ENCODE measurements at places on chromosomes 13 and 19.

DNA sequence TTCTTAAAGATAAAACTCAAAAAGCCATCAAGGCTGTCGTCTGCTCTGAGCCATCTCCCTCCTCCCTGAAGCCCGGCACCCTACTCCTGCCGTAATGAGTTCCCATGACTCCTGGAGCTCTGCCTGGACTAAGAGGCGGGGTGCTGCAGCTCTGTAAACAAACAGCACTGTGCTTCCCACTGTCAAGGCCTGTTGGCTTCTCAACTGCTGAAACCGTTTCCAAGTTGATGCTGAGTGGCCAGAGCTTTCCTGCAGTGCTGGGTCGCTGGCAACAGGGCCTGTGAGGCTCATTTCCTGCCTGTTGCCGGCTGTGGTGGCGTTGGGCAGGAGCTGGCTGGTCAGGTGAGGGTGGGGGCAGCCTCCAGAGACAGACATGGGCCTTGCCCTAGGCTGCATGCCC lies 26.7 kb upstream of the ISYNA1 start:
- H3K27ac ChIP-seq, result peak overlapping the region; percentile 73
- no peak overlapping the region for H3K4me3 ChIP-seq
- H3K27me3 ChIP-seq, result no peaks in the 10 kb centered on the region
- peak; percentile 80 for DNase-seq
- peaks cover 50% of the 10 kb centered on the region for H3K36me3 ChIP-seq
- peaks cover 71% of the 10 kb centered on the region for H3K4me1 ChIP-seq

DNA sequence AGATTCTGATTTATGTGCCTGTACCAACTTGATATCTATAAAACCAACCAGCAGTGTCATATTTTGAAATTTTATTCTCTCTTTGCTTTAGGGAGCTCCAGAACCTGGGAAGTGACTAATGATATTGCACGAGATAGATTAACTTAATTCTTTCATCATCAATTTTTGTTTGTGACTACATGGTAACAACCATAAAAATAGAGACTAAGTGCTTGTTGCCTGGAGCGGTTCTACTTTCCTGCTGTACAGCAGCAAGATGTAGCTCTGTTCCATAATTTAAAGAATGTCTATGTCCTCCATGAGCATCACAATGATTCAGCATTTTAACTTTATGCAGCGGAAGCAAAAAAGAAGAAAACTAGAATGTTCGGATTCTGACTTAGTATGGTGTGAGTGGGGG lies 275.6 kb downstream of the KLF5 start:
- DNase-seq, result no peak
- H3K4me1 ChIP-seq, result no peaks in the 10 kb centered on the region
- H3K27me3 ChIP-seq, result no peaks in the 10 kb centered on the region
- no peak overlapping the region for H3K4me3 ChIP-seq

DNA sequence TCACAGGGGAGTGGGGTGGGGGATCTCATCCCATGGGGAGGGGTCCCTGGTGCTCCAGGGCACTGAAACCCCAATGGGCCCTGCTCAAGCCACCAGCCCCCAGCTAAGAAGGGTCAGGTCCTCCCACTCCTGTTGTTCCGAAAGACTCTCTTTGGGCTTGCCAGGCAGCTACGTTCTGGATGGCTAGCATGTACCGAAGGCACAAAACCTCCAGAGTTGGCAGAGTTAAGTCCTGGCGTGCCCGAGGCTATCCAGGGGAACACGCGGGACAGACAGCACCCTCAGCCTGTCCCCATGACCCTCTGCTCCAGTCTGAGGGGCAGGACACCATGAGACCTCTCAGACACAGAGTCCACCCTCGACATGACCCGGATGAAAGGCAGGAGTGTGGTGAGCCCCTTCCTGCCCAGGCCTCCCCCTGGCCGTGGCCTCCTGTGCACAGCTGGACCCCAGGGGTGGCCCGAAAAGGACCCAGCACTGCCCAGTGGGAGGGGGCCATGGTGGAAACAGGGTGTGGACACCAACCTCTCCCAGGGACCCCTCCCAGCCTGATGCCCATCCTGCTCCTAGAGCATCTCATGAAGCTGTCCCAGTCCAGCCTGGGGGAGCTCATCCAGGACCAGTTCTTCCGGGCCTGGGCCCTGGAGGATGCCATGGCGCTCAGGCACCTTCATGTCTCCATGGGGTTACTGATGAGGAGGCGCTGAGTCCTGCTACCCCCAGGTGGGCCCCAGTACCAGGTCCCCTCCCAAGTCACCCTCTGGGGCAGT lies 53.0 kb upstream of the TPM4 start:
- H3K27me3 ChIP-seq, result no peaks in the 10 kb centered on the region
- H3K4me3 ChIP-seq, result no peak overlapping the region
- H3K4me1 ChIP-seq, result no peaks in the 10 kb centered on the region
- H3K36me3 ChIP-seq, result no peaks in the 10 kb centered on the region

- H3K27me3 ChIP-seq, result no peaks in the 10 kb centered on the region
- no peaks in the 10 kb centered on the region for H3K36me3 ChIP-seq
- DNase-seq, result no peak
- no peak overlapping the region for H3K4me3 ChIP-seq
These were observed 451.8 kb downstream of the SUCLA2 start for GRCh38 chr13:47549219-47549752.

GRCh38 chr13:61777899-61778298 lies 362.2 kb upstream of the PCDH20 start:
- no peak overlapping the region for H3K4me3 ChIP-seq
- no peak overlapping the region for H3K27ac ChIP-seq
- H3K4me1 ChIP-seq, result no peaks in the 10 kb centered on the region
- no peaks in the 10 kb centered on the region for H3K27me3 ChIP-seq
- peak; percentile 24 for DNase-seq
- H3K36me3 ChIP-seq, result no peaks in the 10 kb centered on the region

DNA sequence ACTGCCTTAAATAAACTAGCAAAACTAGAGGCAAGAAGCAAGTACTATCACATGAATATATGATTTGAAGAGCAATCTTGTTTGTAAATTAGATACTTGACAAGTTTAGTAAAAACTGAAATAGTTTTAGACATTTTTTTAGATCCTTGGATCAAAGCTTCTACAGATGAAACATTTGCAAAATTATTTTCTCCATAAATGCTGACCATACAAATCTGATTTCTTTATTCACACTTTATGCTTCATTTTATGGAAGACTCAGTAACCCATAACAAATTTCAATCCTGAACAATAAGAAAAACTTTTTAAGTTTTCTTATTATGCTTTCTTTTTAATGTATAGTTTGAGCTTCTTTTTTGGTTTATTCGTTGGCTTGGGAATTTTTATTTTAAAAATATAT lies 750.2 kb upstream of the SLITRK5 start:
- no peaks in the 10 kb centered on the region for H3K27me3 ChIP-seq
- no peak for DNase-seq
- H3K27ac ChIP-seq, result no peak overlapping the region
- no peak overlapping the region for H3K4me3 ChIP-seq

- H3K27ac ChIP-seq, result peak overlapping the region; percentile 91
- no peaks in the 10 kb centered on the region for H3K36me3 ChIP-seq
- H3K4me3 ChIP-seq, result no peak overlapping the region
- peaks cover 91% of the 10 kb centered on the region for H3K4me1 ChIP-seq
These were observed 31.1 kb downstream of the DNM2 start for GRCh38 chr19:10748927-10749434.

DNA sequence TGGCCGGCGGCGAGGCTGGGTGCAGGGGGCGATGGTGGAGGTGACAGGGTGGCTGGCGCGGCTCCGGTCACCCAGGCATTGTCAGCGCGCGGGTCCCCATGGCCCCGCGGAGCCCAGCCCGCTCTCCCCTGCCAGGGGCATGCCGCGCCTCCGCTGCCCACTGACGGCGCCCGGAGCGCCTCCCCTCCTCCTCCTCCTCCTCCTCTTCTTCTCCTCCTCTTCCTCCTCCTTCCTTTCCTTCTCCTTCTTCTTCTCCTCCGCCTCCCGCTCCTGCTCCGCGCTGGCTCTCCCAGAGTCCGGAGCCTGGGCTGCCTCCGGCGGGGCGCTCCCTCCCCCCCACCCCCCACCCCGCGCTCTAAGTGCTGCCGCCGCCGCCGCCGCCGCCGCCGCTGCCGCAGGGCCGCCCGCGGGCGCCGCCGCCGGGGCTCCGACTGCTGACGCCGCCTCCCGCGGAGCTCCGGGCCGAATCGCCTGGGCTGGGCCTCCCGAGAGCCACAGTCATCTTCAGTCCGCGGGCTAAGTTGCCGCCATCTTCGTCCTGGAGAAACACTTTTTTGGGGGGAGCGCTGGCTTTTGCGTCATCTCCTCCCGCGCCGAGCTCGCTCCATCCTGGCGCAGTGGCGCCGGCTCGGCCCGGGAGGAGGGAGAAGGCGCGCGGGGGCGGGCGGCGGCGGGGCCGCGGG lies 348.3 kb downstream of the LIG4 start:
- H3K27ac ChIP-seq, result no peak overlapping the region
- no peaks in the 10 kb centered on the region for H3K36me3 ChIP-seq
- peak overlapping the region; percentile 62 for H3K4me3 ChIP-seq
- peaks cover 32% of the 10 kb centered on the region for H3K4me1 ChIP-seq

- H3K4me3 ChIP-seq, result no peak overlapping the region
- H3K4me1 ChIP-seq, result no peaks in the 10 kb centered on the region
- no peak overlapping the region for H3K27ac ChIP-seq
- no peaks in the 10 kb centered on the region for H3K36me3 ChIP-seq
These were observed 166.2 kb downstream of the ZIC5 start for GRCh38 chr13:99805361-99805760.

- no peak overlapping the region for H3K4me3 ChIP-seq
- peaks cover 92% of the 10 kb centered on the region for H3K4me1 ChIP-seq
- H3K36me3 ChIP-seq, result peaks cover 21% of the 10 kb centered on the region
- peak overlapping the region; percentile 69 for H3K27ac ChIP-seq
- H3K27me3 ChIP-seq, result no peaks in the 10 kb centered on the region
- DNase-seq, result no peak
These were observed 11.8 kb downstream of the SH3GL1 start for GRCh38 chr19:4388337-4389063.

DNA sequence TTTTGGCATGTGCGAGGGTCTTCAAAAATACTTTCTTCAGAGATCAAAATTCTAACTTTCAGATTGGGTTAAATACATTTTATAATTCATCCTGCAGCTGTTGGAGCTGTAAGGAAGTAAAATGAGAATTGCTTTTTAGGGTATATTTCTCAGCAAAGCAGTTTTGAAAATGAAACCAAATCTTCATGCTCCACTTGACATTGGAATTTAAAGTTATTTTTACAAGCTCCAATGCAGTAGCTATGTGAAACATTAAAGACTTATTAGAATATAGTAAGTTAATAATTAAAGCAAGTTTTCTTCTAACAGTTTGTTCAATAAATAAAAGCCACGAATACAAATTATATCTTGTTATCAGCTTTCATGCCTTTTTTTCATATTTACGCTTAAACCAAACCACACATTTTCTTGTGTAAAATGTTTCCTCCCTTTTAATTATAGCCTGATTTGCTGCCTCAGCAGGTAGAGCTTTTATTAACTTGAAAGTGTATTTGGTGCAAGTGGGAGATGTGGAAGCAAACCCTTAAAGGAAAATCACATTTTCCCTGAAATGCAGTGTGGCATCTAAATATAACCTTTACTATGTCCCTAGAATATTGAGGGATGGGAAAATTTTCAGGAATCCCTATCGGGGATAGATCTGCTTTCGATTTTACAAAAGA lies 12.4 kb upstream of the MICU2 start:
- DNase-seq, result no peak
- peaks cover 7% of the 10 kb centered on the region for H3K27me3 ChIP-seq
- no peaks in the 10 kb centered on the region for H3K36me3 ChIP-seq
- H3K4me3 ChIP-seq, result no peak overlapping the region

GRCh38 chr13:108483981-108484380 lies 145.4 kb upstream of the MYO16 start:
- no peak overlapping the region for H3K4me3 ChIP-seq
- H3K27ac ChIP-seq, result no peak overlapping the region
- no peaks in the 10 kb centered on the region for H3K4me1 ChIP-seq
- no peaks in the 10 kb centered on the region for H3K36me3 ChIP-seq
- no peaks in the 10 kb centered on the region for H3K27me3 ChIP-seq
- no peak for DNase-seq

DNA sequence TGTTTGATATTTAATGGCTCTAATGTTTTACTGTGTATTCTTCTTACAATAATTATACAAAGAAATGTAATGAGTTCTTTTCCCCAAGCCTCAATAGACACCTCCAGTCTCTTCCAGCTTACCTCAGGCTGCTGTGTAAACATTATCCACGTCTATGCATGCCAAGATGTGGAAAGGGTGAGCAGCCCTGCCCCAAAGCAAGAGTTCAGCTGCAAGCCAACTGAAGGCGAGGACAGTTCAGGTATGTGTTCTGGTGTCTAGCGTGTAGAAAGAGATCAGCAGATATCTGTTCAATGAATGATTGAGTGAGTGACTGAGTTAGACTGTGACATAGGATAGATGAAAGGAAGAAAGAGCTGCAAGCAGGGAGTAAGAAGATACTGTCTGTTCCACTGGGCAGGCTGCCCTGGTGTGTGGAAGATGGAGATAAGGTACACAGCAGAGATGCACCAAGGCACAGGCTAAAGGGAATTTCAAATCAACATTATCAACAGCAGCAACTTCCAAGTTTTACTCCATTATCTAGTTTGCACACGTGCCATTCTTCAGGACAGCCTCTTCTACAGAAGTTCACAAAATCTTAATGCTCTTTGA lies 66.0 kb downstream of the LATS2 start:
- H3K27ac ChIP-seq, result no peak overlapping the region
- H3K4me1 ChIP-seq, result no peaks in the 10 kb centered on the region
- H3K4me3 ChIP-seq, result no peak overlapping the region
- H3K27me3 ChIP-seq, result no peaks in the 10 kb centered on the region
- peaks cover 31% of the 10 kb centered on the region for H3K36me3 ChIP-seq

DNA sequence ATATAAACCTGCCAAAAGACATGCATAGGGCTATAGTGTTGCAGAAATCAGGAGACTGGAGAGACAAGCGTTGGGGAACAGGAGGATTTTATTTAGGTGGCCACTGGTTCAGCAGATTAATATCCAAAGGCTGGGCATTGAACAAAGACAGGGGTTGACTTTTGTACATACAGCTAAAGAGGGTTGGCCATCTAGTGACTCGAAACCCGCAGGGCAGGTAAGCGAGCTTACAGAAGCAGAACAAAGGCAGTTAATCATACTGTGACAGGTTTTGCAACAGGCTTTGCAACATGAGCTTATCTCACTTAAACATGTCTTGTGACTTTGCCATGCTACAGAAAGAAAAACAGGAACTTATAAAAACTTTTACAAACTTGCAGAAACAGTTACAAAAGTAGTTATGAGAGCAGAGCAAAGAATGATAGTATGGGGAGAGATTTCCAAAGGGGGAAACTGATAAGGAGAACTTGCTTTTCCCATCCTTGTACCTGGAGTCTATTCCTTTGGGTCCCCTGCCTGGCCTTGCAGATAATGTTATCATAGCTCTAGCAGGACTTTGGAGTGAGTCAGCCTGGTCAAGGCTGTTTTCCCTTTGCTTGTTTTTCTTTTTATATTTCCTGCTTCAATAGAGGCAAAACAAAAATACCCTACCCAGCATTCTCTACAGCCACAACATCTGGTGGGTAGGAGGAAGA lies 234.2 kb downstream of the PCDH17 start:
- H3K27me3 ChIP-seq, result no peaks in the 10 kb centered on the region
- H3K4me3 ChIP-seq, result no peak overlapping the region
- peak; percentile 5 for DNase-seq
- no peaks in the 10 kb centered on the region for H3K4me1 ChIP-seq
- H3K36me3 ChIP-seq, result no peaks in the 10 kb centered on the region
- H3K27ac ChIP-seq, result no peak overlapping the region

- no peak overlapping the region for H3K27ac ChIP-seq
- no peaks in the 10 kb centered on the region for H3K27me3 ChIP-seq
- H3K4me3 ChIP-seq, result no peak overlapping the region
- DNase-seq, result no peak
These were observed 24.8 kb downstream of the MAP4K1 start for GRCh38 chr19:38592940-38593339.
